Adipocyte (in vitro differentiated cells): ENCODE measurements at places on chromosomes 6 and 20.

DNA sequence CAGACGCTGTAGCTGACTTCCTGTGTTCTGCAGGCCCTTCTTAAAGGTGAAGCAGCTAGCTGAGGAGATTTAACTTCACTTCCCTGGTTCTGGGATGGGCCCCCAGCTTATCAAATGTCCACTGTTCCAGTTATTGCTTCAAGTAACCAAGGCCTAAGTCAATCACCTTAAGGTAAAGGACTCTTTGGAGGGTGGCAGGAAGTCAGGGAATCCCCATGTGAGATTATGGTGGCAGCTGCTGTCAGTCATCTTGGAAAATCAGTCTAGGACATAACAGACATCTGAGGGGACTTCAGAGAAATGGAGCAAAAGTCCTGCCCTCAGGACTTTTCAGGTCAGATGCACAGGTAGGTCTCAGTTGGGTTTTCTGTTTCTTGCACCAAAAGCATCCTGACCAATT, 3.8 kb downstream of the ELOVL5 start:
- DNase-seq: no peak

- no peak for DNase-seq
Measured at GRCh38 chr6:119566546-119567260, 217.1 kb upstream of the MAN1A1 start.

GRCh38 chr6:128821116-128821515, 61.8 kb upstream of the LAMA2 start:
- no peak for DNase-seq

GRCh38 chr20:21027569-21027968, 78.6 kb downstream of the LINC00237 start:
- DNase-seq: peak; percentile 0

- DNase-seq: no peak
Measured at GRCh38 chr6:148217921-148218320, 124.7 kb upstream of the SASH1 start.

- DNase-seq: no peak
Measured at GRCh38 chr20:51318058-51318949, 224.2 kb downstream of the NFATC2 start.

GRCh38 chr6:143804835-143805239, 38.3 kb upstream of the LTV1 start:
- no peak for DNase-seq

GRCh38 chr6:34425498-34426410, at the start of gene RPS10:
Gene RPS10 (minus strand): TSS chr6:34426069. CDS start chr6:34425221, 848 bp downstream.
- DNase-seq: peak; percentile 98

DNA sequence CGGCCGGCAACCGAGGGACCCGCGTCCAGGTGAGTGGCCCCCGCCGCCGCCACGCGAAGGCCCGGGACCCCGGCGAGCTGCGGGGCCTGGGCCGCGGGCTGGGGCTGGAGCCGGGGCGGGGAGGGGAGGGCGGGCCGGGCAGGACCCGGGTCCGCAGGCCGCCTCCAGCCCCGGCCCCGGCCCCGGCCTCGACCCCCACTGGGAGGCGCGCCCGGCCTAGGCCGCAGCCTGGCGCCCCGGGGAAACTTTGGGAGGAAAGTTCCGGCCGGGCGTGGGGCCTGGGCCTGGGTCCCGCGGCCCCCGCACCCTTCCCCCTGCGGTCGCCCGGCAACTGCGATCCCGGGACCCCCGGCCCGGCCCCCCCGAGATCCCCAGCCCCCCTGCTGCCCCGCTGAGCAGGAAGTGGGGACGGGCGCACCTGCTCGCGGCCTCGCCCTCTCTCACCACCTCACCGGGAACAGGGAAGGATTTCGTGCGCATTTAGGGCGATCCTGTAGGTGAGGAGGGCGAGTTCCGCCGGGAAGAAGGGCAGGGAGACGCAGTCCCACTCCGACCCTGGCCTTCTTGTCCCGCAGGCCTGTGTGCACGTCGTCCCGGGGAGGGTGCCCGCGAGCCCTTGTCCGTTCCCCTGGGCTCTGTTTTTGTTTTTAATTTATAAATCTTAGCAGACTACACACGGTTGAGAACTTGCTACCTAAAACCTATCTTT, 402 bp downstream of the OSBPL2 start:
- DNase-seq: peak; percentile 42

- DNase-seq: no peak
Measured at GRCh38 chr20:51399006-51399890, 143.3 kb downstream of the NFATC2 start.

DNA sequence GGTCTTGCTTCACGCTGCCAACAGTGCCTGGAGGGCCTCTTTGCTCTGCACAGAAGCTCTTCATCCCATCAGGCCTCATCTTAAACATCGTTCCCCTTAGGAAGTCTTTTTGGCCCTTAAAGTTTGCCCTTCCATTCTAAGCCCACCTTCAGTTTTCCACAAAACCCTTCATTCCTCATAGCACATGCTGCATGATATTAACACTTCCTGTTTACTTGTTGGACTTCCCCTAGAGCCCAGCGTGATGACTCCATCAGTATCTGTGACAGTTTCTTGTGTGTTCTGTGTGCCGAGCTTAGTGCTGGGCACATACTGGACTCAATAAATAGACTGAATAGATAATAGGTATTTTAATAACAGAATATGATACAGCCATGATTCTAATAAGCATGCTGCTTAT, 2.2 kb downstream of the NT5DC1 start:
- no peak for DNase-seq

DNA sequence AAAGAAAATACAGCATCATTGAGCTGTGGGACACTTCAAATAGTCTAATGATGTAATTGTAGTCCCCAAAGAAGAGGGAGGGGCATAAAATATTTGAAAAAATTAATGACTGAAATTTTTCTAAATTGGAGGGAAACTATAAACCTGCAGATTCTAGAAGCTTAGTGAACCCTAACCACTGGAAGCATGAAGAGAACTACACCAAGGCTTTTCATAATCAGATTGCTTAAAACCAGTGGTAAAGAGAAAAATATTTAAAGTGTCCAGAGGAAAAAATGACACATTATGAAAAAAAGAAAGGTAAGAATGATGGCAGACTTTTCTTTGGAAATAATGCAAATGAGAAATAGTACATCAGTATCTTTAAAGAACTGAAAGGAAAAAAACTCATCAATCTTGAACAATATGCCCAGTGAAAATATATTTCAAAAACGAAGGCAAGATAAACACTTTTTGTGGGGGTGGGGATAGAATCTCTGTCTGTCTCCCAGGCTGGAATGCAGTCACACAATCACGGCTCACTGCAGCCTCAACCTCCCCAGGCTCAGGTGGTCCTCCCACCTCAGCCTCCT, 31.3 kb downstream of the BICRAL start:
- no peak for DNase-seq

DNA sequence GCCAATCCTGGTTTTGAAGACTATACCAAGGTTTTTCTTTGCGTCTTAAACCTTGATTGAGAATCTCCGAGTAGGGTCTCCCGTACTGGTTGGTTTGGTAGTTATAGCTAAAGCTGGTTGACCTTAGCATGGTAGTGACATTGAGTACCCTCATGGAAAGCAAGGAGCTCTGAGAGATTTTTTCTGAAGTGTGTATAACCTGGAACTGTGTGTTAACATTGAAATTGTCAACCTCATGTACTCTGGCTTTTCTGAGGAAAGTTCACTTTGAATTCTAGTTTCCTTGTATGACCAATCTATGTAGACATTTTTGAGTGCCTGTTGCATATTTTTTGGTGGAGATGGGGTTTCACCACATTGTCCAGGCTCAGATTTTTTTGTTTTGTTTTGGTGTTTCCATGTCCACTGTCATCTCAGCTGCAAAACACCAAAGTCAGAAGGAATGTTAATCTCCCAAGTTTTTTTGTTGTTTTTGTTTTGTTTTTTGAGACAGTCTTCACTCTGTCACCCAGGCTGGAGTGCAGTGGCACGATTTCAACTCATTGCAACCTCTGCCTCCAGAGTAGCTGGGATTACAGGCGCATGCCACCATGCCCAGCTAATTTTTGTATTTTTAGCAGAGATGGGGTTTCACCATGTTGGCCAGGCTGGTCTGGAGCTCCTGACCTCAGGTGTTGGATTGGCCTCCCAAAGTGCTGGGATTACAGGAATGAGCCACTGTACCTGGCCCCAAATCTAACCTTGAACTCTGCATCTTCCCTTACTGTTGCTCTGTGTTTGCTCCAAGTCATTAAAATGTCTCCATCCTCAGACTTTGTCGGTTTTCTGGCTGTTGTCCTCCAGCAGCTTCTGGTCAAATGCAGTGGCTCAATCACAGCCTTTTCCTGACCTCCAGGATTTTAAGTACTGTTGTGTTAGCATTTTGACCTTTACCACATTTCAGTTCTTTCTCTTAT, 4.3 kb downstream of the RPS12 start:
- peak; percentile 36 for DNase-seq

DNA sequence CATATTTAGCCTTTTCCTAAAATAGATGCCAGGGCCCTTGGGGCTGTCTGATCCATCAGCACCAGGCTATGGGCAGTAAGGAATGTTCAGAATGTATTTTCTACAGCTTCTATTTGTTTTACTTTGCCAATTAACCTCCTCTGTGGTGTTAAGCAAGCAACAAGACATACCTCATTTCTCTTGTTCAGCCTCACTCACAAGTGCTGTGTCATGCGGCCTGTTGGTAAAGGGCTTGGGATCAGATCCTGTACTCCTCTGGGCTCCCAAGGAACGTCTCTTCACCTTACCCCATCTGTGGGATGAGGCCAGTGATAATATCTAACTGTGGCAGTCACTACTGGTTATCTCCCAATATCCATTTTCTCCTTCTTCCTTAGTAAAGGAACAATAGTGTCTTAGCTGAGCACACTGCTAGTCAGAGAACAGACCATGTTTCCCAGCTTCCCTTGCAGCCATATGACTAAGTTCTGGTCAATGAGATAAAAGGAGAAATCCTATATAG, 7.0 kb upstream of the DSTN start:
- peak; percentile 86 for DNase-seq

DNA sequence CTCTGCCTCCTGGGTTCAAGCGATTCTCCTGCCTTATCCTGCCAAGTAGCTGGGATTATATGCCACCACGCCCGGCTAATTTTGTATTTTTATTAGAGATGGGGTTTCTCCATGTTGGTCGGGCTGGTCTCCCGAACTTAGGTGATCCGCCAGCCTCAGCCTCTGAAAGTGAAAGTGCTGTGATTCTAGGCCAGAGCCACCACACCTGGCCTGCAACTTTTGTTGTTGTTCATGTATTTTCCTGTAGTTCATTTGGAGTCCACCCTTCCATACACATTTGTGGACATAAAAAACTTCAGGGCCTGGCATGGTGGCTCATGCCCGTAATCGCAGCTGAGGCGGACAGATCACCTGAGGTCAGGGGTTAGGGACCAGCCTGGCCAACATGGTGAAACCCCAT, 14.5 kb downstream of the HSPA1B start:
- no peak for DNase-seq

DNA sequence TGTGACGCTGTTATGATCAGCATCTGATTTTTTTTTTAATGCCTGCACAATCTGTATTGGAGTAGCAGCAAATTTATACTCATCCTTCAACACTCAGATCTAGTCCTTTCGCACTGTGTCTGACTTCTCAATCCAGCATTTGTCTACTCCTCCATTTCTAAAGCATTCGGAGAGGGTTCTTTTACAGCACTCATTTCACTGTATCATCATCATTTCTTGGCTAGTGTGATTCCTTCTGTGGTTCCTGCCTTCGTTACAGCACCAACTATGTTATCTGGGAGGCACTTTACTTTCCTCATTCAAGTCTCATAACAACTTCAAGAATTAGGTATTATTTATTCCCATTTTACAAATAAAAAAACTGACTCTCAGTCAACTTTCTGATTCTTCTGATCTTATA, 18.0 kb downstream of the NUDT3 start:
- no peak for DNase-seq

DNA sequence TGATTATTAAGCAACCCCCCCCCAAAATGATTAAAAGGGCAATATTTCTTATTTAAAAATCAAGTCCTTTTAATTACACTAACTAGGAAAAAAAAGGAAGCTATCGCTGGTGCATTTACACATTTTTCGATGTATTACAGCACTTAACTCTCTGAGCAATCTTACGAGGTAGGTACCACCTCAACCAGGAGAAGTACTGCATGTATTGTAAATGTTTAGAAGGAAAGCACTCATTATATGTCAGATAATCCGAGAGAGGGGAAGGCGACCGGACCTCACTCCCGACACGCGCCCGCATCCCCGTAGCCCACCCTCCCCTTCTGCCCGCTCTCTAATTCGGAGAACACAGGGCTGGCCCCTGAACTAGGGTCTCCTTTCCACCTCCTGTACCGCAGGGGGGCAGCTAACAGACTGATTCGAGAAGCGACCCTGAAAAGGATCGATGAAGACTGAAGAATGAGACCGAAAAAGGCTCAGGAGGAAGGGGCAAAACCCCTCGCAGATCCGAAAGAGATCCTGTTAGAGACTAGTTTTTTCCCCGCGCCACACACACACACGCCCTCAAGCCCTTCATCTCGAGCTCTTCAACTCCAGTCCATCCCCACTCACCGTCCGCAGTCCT, 337 bp downstream of the ESF1 start:
- DNase-seq: no peak

- peak; percentile 66 for DNase-seq
Measured at GRCh38 chr6:83176246-83176645, 16.8 kb downstream of the PGM3 start.

GRCh38 chr6:1387876-1388629, 1.3 kb upstream of the FOXF2 start:
- peak; percentile 59 for DNase-seq

DNA sequence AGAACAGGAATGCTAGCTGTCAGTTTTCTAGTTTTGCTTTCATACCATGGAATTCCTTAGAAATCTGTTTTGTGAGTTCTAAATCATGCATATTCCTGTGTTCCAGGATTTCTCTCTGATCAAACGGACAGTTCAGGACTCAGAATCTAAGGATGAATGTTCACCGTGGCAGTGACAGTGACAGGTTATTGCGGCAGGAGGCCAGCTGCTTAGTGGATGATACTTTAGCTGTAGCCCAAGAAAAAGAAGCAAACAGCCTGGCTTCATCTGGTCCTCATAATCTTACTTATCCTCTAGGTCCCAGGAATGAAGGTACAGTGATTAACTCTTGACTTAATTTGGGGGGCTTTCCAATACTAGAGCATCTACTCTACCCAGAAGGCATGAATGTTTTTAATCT, 27.1 kb downstream of the KCTD20 start:
- DNase-seq: no peak

DNA sequence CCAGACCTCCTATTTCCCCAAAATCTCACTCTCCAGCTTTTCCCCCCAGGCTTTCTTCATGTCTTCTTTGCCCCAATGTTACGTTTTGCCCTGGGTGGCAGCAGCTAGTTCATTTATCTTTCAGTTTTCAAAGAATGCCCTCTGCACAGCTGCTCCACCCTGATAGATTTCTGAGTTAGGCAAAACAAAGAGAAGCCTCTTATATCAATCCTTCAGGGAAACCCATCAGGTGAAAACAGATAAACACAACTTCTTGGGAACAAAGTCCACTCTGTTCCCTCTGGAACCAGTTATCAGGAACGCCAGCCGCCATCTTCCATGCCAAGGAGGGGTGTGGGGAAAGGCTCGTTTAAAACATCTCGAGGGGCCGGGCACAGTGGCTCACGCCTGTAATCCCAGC, 34.0 kb downstream of the ZBTB9 start:
- no peak for DNase-seq

GRCh38 chr6:108013787-108014439, 55.9 kb upstream of the SEC63 start:
- no peak for DNase-seq
